ENCODE measurements at places on chromosomes 12 and 14. TPM values are rescaled to one million over a fixed set of nuclear protein-coding genes. Genes with fewer than 3 reads are reported as not detected.
A peak's percentile ranks its signal among the peaks of the same experiment; 100 is the strongest.

DNA sequence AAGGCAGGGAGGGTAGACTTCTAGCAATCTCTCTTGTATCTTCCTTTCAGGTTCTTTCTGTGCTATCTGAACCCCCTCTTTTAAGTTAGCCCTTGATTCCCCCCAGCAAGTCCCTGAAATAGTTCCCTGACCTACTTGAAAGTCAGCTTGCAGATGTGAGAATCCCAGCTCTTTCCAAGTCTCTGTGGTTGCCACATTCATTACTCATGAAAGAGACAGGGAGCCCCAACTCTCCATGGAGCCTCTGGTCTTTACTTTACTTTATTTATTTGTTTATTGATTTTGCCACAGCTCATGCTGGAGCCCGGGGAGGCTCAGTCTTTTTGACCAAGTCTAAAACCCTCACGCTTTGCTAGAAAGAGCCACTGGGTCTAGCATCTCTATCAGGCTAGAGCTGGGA lies 193.6 kb upstream of the FAR2 start:
- no peak for DNase-seq

DNA sequence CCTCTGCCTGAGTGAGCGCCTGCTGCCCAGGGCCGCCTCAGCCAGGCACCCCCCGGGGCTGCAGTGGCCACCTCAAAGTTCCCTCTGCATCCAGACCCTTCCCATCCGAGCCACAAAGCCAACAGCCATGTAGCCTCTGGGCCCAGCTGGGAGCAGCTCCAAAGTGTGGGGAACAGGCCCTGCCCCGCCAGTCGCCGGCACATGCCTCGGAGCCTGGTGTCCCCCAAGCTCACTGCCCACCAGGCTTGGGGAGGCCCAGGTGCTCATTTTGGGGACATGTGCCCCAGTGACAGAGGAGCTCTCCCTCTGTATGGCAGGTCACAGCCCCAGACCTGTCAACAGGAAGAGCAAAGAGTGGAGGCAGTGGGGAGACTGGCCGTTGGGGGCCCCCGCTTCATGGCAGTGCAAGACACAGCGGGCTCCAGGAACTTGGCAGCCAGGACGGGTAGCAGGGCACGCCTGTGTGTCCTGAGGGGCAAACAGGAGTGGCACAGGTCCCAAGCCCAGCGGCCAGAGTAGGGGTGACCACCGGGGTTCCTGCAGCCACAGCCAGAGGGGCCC lies 29.9 kb downstream of the JAG2 start:
- no peak for DNase-seq

DNA sequence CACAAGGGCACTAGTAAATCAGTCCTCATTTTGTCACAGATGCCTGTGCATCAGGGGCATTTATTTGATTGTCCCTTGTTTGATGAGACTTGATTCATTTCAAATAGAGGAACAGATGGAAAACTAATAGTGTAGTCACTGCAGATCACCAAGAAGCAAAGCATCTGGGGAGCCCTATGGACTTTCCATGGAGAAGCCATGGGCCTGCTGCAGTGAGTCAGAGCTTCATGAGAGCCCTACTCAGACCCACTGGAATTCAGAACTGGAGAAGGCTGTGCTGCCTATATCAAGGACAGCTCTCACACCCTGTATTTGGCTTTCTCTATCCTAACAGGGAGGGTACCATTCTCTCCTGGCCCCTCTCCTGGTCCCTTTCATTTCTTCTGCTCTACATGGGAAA lies 126.2 kb downstream of the GRIP1 start:
- DNase-seq: no peak

- DNase-seq: peak; percentile 63
These were observed 15.5 kb downstream of the SYT1 start for GRCh38 chr12:78880078-78880477.

- DNase-seq: no peak
These were observed 300 bp upstream of the CCND2 start for GRCh38 chr12:4273273-4273651.

DNA sequence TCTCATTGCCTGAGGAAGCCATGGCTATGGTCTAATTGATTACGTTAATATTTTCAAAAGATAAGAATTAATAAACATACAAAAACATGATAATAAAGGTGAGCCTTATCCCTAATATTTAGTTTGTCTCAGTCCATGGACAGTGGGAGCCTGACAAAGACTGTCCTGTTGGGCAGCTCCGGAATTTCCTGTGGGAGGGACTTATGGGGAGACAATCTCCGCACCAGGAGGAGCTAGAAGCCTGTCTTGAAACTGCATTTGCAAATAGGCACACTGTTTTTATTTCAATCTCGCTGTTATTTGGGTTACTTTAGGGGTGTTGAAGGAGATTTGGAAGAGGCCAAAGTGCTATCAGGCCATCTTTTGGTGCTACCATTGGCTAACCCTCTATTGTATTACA lies 50.8 kb upstream of the ZDHHC17 start:
- DNase-seq: peak; percentile 34

GRCh38 chr12:119989731-119990381 lies 820 bp downstream of the BICDL1 start:
- DNase-seq: peak; percentile 96

DNA sequence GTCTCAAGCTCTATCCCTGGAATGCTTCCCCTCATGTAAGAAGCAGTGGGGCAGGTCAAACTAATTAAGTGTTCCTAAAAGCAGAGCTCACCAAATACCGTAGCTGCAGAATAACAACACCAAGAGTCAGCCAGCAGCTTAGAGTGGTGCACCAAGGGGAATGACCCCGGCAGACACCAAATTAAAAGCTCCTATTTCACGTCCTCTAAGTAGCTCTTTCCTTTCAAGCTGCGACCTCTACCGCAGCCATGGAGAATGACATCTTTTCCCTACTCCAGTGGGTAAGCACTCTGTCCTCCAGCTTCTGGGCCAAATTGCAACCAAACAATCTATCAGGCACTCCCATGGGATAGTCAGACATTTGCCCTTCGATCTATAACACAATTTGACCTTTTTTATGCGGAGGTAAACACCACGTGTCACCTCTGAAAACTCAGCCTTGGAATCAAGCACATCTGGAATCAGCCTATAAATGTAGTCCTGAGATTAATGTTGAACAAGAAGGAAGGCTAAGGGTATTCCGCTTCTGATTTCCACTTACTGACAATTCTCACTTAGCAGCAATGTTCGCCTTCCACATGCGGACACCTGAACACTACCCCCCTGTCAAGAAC lies 67.6 kb upstream of the CDKN3 start:
- peak; percentile 93 for DNase-seq

- DNase-seq: no peak
These were observed 908.1 kb downstream of the GALC start for GRCh38 chr14:87084908-87085307.

DNA sequence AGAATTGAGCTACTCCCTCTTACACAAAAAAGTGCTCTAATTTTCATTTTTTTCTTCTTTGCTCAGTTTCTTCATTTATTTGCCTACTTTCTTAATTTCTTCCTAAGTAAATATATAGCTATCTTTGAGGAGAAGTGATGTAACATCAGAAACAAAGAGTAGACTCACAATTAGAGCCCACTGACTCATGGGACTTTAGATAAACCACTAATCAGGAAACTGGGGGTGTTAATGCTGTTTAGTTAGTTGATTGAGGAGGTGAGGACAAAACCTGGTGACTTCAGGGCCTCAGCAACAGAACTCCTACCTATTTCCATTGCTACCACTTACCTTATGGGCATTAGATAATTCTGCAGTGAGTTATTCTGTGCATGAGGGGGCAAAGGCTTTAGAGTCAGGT lies 151.7 kb downstream of the MON2 start:
- no peak for DNase-seq

GRCh38 chr12:122013791-122014590 lies 7.7 kb upstream of the BCL7A start:
- no peak for DNase-seq

- no peak for DNase-seq
These were observed 3.7 kb downstream of the RHEBL1 start for GRCh38 chr12:49066120-49066519.

GRCh38 chr12:123150744-123151456 lies at the start of gene PITPNM2:
PITPNM2 (minus strand) TSS chr12:123151090; CDS start chr12:123034590, 116,500 bp downstream.
- DNase-seq: peak; percentile 94

- peak; percentile 85 for DNase-seq
These were observed at the start of gene GABARAPL1 for GRCh38 chr12:10212739-10213131. GABARAPL1 (plus strand) TSS chr12:10212877; CDS start chr12:10213130, 253 bp downstream.

- peak; percentile 86 for DNase-seq
These were observed 601 bp downstream of the COX14 start for GRCh38 chr12:50112456-50113218.

DNA sequence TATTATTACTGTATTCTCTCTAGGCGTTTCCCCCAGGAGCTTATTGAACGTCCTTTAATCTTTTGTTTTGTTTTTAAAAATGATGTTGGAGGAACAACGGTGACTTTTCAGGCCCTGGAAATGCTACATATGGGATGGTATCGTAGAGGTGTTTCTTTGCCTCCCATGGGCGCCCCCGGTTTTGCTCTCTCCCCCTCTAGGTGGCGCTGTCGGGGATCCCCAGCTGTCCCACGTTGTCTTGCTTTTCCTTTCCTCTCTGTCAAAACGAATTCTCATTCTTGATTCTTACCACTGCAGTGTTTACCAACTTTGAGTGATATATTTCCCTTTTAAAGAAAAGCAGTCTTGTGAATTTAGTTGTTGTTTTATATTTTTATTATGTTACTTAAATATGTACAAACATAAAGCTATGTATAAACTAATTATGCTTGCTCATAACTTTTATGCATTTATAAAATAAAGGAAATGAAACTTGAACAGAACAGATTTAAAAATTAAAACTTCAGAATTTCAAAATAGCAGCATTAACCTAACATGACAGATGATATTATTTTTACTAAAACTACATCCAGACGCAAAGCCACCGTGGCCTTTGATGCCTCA lies 171.9 kb downstream of the RGS6 start:
- DNase-seq: peak; percentile 45

- peak; percentile 52 for DNase-seq
These were observed 182.8 kb downstream of the ASCL1 start for GRCh38 chr12:103140286-103140685.

DNA sequence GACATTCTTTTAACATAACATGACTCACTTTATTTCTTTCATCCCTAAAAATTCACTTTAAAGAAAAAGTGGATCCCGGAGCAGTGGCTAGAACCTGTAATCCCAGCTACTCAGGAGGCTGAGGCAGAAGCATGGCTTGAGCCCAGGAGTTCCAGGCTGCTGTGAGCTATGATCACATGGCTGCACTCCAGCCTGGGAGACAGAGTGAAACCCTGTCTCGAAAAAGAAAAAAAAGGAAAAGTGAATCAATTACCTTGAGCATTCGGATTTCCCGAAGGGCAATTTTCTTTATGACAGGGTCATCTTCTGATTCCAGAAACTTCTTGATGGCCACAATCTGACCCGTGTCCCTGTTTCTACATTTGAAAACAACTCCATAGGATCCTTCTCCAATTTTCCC lies 1.2 kb downstream of the CDKL1 start:
- no peak for DNase-seq

DNA sequence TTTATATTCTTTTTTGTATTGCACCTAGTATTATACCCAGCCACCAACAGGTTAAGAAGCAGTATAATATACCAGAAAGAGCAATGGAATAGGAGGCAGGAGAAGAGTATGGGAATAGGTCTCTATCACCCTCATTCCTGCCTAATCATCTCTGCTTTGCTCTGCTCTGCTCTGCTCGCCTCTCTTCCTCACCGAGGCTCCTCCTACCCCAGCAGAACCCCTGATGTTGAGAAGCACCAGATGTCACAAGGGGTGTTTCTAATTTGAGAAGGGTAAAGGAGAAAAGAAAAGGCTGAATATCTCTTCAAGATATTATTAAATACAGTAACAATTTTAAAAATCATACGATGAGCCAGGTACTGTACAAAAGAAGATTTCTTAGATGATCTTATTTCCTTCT lies 89.0 kb downstream of the STON2 start:
- no peak for DNase-seq

DNA sequence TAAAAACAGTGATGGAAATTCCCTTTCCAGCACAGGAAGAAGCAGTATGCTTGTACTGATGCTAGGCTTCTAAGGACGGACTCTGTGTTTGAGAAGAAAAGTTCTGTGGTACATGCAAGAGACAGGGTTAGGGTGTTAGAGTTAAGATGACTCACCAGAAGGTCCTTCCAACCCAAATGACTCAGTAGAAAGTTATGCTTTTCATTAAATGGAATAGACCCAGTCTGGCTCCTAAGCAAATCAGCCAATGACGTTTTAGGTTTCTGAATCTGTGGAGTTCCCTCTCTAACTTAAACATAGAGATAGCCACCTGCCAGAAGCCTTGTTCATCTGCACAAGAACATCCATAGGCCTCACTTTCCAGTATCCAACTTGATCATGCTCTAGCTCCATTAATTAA lies 5.7 kb downstream of the PTHLH start:
- DNase-seq: no peak

GRCh38 chr14:104696671-104697316 lies 7.4 kb downstream of the INF2 start:
- no peak for DNase-seq

Gene GALNT16
- total RNA-seq: 7.0 TPM

Gene CABP1
- 0.47 TPM for total RNA-seq

Gene OR4K5
- total RNA-seq: not detected

Gene CRY1
- total RNA-seq: 36.7 TPM

Gene PIANP
- total RNA-seq: 0.32 TPM

Gene CCDC175
- 0.24 TPM for total RNA-seq

Gene KLHDC1
- 0.99 TPM for total RNA-seq

Gene FLVCR2
- 2.8 TPM for total RNA-seq

Gene GNG2
- 44.4 TPM for total RNA-seq

Gene DBX2
- 0.06 TPM for total RNA-seq

Gene PLD4
- not detected for total RNA-seq

Gene IAPP
- total RNA-seq: 0.15 TPM

Gene BDKRB2
- 0.37 TPM for total RNA-seq

Measured in neural progenitor cell (in vitro differentiated cells).